ENCODE measurements at places on chromosomes 13 and 19. TPM values are rescaled to one million over a fixed set of nuclear protein-coding genes. Genes with fewer than 3 reads are reported as not detected.

ZNF260 gene
- total RNA-seq: 6.9 TPM

ZNF616 gene
- total RNA-seq: 11.1 TPM

UBA52 gene
- 811 TPM for total RNA-seq

PSG11 gene
- not detected for total RNA-seq

EFNA2 gene
- total RNA-seq: 62.2 TPM

ACP5 gene
- 24.9 TPM for total RNA-seq

C13orf46 gene
- total RNA-seq: 1.6 TPM

LIG4 gene
- total RNA-seq: 10.4 TPM

MEIOSIN gene
- not detected for total RNA-seq

KBTBD7 gene
- 5.8 TPM for total RNA-seq

SERPINE3 gene
- not detected for total RNA-seq

IFI30 gene
- total RNA-seq: 46.6 TPM

ATXN8OS gene
- 0.25 TPM for total RNA-seq

KLF16 gene
- total RNA-seq: 25.6 TPM

EDNRB gene
- total RNA-seq: 11.2 TPM

JAK3 gene
- total RNA-seq: 3.1 TPM

CCDC8 gene
- 3.4 TPM for total RNA-seq

ZNF566 gene
- total RNA-seq: 14.8 TPM

CD33 gene
- total RNA-seq: 6.9 TPM

SCAMP4 gene
- 61.3 TPM for total RNA-seq

SLC7A9 gene
- total RNA-seq: not detected

SPTBN4 gene
- total RNA-seq: 0.82 TPM

ZNF835 gene
- 0.72 TPM for total RNA-seq

PSG6 gene
- total RNA-seq: not detected

CLDN10 gene
- total RNA-seq: 0.43 TPM

LRG1 gene
- 22.8 TPM for total RNA-seq

PLK5 gene
- total RNA-seq: not detected

RETN gene
- total RNA-seq: not detected

PDX1 gene
- not detected for total RNA-seq

SYT3 gene
- not detected for total RNA-seq

TMEM38A gene
- total RNA-seq: 5.8 TPM

ACP7 gene
- not detected for total RNA-seq

DLL3 gene
- not detected for total RNA-seq

ZNF418 gene
- 4.1 TPM for total RNA-seq
